Suppressor macrophage treated with lipopolysaccharide for 4 hours (primary cell): ENCODE measurements at places on chromosomes 5 and 9.

DNA sequence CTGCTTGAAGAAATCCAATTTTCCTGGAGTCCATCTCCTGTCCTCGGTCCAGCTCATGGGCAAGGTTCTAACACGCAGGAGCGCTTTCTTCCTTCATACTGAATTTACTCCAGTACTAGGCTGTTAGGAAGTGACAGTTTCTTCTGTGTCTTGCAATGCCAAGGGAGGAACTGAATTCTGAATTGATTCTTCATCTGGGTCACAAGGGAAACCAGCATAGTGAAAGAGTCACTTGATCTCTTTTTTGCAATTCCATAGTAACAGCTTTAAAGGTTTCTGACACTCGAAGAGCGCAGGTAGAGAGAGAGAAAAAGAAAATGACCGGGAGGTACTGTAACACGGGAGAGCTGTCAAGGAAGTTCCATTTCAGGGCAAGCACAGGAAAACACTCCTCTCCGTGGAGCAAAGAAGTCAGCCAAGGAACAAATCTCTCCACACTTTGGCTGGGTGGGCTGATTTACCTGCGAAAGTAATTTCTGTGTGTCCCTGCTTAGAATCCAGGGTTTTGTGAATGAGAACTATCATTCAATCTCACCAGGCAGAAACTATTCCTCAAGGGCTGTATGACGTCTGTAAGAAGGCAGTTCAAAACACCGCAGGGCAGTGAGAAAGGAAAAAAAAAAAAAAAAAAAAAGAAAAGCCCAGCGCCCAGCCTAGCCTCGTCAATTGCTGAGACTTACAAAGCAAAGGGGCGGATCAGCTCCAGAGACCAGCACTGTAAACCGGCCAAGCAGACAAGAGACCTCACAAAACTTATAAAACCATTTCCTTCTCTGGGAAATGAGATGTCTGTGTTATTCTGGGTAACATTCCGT lies 617.8 kb downstream of the PDE4D start:
- DNase-seq = peak; percentile 49

DNA sequence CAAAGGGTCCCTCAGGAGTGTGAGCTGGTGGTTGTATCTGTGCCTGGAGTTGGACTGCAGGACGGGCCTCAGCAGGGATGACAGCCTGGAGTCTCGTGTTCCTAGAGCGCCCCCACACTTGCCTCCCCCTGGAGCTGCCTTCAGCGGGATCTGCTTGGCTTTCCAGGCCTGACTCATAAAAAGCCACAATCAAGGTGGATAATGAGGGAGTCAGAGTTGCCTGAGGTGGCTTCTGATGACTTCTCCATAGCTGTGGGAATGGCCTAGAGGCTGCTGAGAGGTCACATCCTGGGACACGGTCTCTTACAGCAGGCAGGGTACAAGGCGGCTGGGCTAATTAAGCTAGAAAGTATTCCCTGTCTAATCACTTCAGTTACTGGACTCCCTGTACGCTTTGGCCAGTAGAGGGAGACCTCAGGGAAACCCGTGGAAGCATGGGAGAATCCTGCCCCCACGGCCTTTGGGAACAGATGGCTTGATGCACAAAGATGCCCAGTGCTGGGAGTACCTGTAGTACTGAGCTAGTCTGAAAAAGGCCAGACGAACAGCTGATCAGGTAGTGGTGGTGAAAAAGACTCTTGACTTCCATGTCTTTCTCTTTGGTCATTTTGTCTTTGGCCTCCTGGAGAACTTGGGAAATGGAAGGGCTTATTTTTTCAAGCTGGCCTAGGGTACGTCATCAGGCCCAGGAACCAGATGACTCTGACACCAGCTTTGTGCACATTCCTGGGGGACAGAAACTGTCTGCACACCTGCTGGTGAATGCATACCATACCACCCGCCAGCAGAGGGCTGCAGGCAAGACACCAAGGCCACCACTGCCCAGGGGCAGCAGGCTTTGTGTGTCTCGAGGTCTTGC lies 16.1 kb upstream of the FRRS1L start:
- peak; percentile 10 for DNase-seq

GRCh38 chr9:96020300-96020791 lies 144.9 kb downstream of the ERCC6L2 start:
- DNase-seq = no peak

DNA sequence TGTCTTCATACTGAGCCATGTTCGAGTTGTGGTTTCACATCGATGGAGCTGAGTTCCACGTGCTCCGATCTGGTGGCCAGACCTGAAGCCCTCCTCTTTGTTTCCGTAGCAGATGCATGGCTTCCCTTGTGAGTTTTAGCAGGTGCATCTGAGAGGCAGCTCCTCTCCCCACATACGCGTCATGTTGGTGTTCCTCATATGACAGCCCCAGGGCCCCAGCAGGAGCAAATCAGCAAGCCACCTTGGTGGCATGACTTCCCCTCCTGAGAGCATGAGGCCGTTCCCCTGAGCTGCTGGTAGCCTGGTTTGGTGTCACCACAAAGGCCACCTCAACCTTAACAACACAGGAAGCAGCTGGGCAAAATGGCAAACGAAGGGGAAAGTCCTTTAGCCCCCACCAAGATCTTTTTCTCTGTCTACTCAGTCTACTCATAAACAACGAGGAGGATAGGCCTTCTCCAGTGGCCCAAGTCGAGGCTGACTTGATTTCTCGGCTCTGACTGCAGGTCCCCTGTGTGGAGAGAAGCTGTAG lies 5.9 kb downstream of the CYFIP2 start:
- DNase-seq = no peak

- DNase-seq = peak; percentile 1
These were observed 266.6 kb upstream of the GAS1 start for GRCh38 chr9:87213948-87214347.

- no peak for DNase-seq
These were observed 21.9 kb downstream of the MOCS2 start for GRCh38 chr5:53087621-53088121.

- no peak for DNase-seq
These were observed 85.0 kb downstream of the LURAP1L start for GRCh38 chr9:12859704-12860251.

DNA sequence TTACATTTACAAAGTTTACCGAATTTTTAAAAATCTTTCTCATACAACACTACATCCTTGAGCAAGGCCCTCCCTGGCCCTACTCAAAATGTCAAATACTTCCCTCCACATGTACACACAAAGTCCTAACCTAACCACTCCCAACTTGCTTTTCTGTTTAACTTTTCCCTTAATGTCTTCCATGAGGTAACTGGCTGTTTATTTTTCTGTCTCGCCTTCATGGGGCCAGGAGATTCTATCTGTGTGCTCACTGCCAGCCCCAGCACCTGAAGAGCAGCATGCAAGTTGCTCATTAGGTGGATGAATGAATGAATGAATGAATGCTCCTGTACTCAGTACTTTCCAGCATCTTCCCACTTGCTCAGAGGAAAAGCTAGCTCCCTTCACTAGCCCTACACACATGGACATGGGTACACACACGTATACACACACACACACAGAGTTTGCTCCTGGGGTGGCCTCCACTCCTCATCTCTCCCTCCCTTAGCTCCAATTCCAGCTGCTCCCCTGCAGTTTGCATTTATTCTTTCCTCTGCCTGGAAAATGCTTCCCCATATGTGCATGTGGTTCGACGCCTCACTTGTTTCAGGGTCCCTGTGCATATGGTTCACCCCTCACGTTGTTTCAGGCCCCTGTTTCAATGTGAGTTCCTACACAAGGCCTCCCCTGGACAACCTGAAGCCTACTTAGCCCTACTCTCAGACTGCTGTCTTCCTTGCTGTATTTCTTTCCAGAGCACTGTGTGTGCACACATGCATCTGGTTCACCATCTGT lies 165.2 kb downstream of the ROR2 start:
- DNase-seq = no peak

DNA sequence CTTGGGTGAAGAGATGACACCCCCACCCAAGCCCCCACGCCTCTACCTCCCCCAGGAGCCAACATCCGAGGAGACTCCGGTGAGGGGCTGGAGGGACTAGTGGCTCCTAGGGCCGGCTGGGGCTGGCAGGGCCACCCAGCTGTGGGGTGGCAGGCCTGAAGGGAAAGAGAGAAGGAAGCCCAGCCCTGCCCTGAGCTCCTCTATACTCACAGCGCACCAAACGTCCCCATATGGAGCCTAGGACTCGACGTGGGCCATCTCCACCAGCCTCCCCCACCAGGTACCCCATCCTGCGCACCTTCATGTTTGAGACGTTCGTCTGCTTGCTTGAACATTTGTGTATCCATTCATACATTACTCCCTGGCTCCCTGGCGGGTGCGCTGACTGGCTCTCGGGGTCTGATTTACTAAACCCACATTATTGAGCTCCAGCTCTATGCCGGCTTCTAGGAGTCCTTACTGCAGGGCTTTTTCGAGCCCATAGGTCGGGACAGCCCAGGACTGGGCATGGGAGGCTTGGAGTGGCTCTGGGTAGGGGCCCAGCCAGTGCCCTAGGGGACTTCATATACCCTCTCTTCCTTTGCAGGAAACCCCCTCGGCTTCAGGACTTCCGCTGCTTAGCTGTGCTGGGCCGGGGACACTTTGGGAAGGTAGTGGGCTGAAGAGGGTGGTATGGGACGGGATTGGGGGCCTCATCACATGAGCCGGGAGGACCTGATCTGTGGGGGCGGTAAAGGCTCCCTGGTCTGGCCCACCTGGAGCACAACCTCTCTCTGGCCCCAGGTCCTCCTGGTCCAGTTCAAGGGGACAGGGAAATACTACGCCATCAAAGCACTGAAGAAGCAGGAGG lies 9.1 kb downstream of the ZDHHC12 start:
- DNase-seq = no peak

DNA sequence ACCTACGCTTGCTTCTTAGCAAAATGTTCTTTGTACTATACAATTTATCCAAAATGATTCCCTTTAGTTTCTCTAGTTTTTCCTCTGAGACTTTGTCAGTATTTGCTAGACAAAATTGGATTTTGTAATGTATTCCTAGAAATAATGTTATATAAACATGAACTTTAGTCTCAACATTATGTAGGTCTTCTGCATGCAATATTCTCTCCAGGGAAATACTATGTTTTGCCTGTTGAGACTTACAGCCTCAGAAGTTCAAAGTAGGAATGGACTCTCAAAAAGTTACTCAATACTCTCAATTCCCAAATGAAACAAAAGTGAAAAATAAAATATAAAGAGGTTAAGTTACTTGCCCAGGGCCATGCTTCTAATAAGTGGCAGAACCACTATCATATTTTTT lies 24.8 kb upstream of the SMC2 start:
- no peak for DNase-seq

- peak; percentile 80 for DNase-seq
These were observed 48.2 kb downstream of the ROPN1L start for GRCh38 chr5:10489810-10490426.

DNA sequence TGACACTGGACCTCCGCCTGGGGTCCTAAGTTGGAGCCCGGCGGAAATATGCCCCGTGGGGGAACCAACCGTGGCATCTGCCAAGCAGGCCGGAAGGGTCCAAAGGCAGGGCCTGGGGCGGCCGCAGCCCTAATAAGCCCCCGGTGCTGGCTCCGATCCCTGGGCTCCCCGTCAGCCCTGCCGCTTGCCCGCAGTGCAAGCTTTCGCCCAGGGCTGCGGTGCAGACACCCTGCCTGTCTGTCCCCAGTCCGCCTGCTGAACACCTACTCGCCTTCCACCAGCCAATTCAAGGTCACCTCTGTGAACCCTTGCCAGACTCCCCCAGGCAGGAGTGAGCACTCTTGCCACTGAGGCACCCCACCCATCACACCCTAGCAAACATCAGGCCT lies 502 bp upstream of the PTGR1 start:
- DNase-seq = no peak

DNA sequence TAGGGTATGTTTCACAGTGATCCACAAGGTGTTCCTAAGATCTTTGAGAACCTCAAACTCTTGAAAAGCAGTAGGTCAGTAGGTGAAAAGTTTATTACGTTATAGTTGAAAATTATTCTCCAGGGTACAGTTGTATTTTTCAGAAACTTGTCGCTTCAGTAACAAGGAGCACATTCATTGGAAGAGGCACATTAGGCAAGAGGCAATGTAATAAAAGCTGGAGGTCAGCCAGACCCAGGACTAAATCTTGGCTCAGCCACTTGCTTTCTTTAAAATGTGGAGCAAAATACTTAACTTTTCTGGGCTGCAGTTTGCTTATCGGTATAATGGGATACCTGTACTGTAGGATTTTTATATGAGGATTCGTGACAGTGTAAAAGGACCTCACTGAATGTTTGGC lies 45.6 kb downstream of the TLE4 start:
- no peak for DNase-seq

- no peak for DNase-seq
These were observed 817 bp downstream of the GAPVD1 start for GRCh38 chr9:125262294-125262991.

DNA sequence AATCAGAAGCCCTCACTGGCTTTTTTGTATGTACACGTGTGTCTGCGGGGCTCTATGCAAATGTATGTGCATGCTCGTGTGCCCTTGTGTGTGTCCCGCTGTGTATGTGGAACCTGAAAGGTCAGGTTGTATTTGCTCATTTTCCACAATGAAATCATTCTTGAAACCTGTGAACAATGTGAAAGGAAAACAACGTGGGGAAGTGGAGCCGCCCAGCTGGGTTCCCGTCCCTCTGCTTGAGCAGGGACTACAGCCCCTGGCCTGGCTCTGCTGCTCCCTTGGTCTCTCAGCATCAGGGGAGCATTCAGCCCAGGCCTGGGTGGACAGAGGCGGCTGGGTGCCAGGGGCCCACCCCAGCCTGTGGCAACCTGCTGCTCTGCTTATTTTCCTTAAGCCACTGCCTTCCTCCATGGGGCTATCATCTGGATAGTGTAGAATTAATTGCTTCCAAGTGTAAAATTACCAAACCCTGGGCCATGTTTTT lies 3.0 kb downstream of the ECSCR start:
- no peak for DNase-seq

GRCh38 chr5:170597109-170597751 lies 93.4 kb downstream of the KCNIP1 start:
- DNase-seq = peak; percentile 79

GRCh38 chr9:96514108-96514799 lies 64.3 kb downstream of the HABP4 start:
- DNase-seq = no peak

DNA sequence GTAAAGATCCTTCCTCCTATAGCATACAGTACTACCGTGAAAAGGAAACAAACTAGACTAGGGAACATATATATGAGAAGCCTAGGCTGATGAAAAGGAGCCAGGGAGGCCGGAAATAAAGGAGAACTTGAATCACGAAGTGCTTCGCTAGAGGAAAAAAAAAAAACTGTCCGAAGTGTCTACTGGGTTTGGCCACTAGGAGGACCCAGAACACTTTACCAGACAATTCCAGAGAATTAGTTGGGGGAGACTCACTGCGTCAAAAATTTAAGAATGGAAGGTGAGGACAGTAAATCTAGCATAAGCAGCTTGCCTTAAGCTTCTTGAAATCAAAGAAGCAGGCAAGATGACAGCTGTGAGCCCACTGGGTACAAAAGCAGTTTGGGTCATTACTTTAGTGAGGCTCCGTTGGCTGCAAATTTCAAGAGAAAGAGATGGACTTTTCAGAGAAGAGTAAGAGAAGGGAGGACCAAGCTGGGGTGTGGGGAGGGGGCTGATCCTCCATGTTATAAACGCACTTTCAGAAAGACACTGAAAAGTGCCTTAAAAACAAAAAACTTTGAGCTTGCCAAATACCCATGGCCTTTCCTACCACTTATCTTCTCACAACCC lies 47.4 kb downstream of the P4HA2 start:
- peak; percentile 69 for DNase-seq
